Right atrium auricular region (tissue), 2 donors: ENCODE measurements at places on chromosomes 1 and 21. TPM values are rescaled to one million over a fixed set of nuclear protein-coding genes. Genes with fewer than 3 reads are reported as not detected.

DNA sequence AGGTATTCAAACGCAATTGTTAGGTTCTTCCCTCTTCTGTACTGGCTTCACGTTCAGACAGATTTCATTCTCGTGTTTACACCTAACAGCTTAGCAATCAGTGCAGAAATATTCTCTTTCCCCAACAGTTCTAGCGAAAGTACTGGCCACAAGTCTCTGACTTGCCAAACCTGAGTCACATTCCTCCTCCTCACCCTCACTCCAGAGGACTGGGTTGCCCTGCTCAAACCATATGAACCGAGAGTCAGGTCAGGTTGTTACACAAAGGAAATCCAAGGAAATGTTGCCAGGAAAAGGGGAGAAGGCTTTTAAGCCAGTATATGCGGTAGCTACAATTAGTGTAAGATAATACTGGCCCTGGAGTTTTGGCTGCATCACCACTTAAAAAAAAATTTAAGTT lies 282.5 kb downstream of the RGS7 start:
- H3K27ac ChIP-seq: no peak overlapping the region
- no peak overlapping the region for H3K4me3 ChIP-seq
- no peaks in the 10 kb centered on the region for H3K27me3 ChIP-seq

Gene OR2T8
- total RNA-seq: not detected

DNA sequence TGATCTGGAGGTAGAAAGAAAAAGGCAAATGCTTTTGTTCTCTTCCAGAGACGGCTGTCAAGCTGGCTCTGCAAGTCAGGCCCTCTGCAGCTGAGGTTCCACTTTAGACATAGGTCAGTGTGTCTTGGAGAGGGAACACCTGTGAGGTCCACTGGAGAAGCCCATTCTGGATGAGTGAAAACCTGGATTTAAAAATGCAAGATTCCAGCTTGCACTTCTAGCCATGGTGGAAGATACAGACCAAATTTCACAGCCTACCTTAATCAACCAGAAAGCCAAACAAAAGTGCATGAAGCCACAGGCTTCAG lies 35.0 kb downstream of the AGPAT3 start:
- no peaks in the 10 kb centered on the region for H3K27me3 ChIP-seq
- H3K4me3 ChIP-seq: no peak overlapping the region
- H3K36me3 ChIP-seq: no peaks in the 10 kb centered on the region
- no peaks in the 10 kb centered on the region for H3K4me1 ChIP-seq
- no peak overlapping the region for H3K27ac ChIP-seq

GRCh38 chr1:194341587-194341986 lies 1155.2 kb upstream of the B3GALT2 start:
- DNase-seq: no peak
- no peak overlapping the region for H3K27ac ChIP-seq
- no peak overlapping the region for H3K4me3 ChIP-seq
- no peaks in the 10 kb centered on the region for H3K4me1 ChIP-seq
- H3K27me3 ChIP-seq: no peaks in the 10 kb centered on the region

Gene VCAM1
- 6.4 TPM for total RNA-seq

GRCh38 chr1:3727042-3727824 lies 25.0 kb upstream of the CCDC27 start:
- no peaks in the 10 kb centered on the region for H3K27me3 ChIP-seq
- H3K4me1 ChIP-seq: no peaks in the 10 kb centered on the region
- no peak overlapping the region for H3K27ac ChIP-seq
- H3K4me3 ChIP-seq: no peak overlapping the region
- no peaks in the 10 kb centered on the region for H3K36me3 ChIP-seq
- DNase-seq: no peak

GRCh38 chr21:46048926-46049889 lies 48.7 kb upstream of the COL6A2 start:
- no peaks in the 10 kb centered on the region for H3K36me3 ChIP-seq
- no peak overlapping the region for H3K4me3 ChIP-seq
- peak; percentile 95 for DNase-seq
- no peaks in the 10 kb centered on the region for H3K4me1 ChIP-seq
- peak overlapping the region; percentile 88 for H3K27ac ChIP-seq

Gene CD244
- 0.41 TPM for total RNA-seq

GRCh38 chr1:9133870-9134585 lies 5.1 kb upstream of the GPR157 start:
- H3K27ac ChIP-seq: no peak overlapping the region
- DNase-seq: no peak
- no peak overlapping the region for H3K4me3 ChIP-seq
- H3K27me3 ChIP-seq: no peaks in the 10 kb centered on the region

DNA sequence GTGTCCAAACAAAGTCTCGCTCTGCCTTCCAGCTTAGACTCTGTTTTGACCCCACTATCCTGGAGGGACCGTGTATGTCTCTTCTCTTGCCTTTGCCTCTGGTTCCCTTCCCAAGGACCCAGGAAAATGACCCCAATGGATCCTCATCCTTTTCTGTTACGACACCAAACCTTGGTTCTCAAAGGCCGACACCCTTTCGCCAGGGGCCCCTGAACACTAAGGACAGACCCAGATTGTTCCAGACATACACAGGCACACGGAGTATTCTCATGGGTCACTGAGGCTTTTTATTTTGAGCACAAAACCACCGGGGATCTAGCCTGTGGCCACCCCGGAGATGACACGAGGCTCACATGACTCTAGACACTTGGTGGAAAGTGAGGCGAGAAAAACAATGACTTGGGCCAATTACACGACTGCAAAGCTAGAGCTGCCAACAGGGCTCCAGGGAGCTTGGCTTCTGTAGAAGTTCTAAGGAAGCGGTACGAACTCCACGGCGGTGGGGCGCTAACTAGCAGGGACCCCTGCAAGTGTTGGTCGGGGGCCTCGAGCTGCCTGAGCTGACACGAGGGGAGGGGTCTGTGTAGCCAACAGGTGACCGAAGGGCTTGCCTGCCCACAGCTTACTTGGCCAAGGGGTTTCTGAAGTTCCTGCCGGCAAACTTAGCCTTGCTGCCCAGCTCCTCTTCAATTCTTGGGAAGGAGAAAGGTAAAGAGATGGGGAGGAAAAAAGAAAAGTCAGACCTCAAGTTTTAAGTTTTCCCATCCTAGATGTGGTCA lies 17.6 kb downstream of the ENO1 start:
- H3K36me3 ChIP-seq: peaks cover 84% of the 10 kb centered on the region
- H3K4me3 ChIP-seq: no peak overlapping the region
- H3K4me1 ChIP-seq: peaks cover 41% of the 10 kb centered on the region
- H3K27ac ChIP-seq: no peak overlapping the region

GRCh38 chr21:32770871-32771523 lies 558 bp downstream of the PAXBP1 start:
- no peaks in the 10 kb centered on the region for H3K4me1 ChIP-seq
- DNase-seq: peak; percentile 64
- no peaks in the 10 kb centered on the region for H3K36me3 ChIP-seq
- H3K4me3 ChIP-seq: peak overlapping the region; percentile 84
- H3K27me3 ChIP-seq: no peaks in the 10 kb centered on the region

Gene ADORA1
- 15.1 TPM for total RNA-seq

Gene SDC3
- total RNA-seq: 43.8 TPM

Gene APCS
- total RNA-seq: not detected
